ENCODE measurements at places on chromosomes 3 and 15. TPM values are rescaled to one million over a fixed set of nuclear protein-coding genes. Genes with fewer than 3 reads are reported as not detected.

Gene TLR9
- total RNA-seq: not detected

Gene SLC2A2
- not detected for total RNA-seq

Gene C2CD4B
- total RNA-seq: 65.3 TPM

Gene CDCP1
- 0.97 TPM for total RNA-seq

Gene DUT
- 68.8 TPM for total RNA-seq

Gene LSMEM2
- not detected for total RNA-seq

Gene TFDP2
- 132 TPM for total RNA-seq

Gene TRIM71
- total RNA-seq: not detected

Gene ACKR4
- total RNA-seq: 0.32 TPM

Gene PLSCR5
- total RNA-seq: not detected

Gene SOX2
- not detected for total RNA-seq

Gene NANOGP8
- not detected for total RNA-seq

Gene GRAMD2A
- total RNA-seq: 0.30 TPM

Gene GNB5
- 36.0 TPM for total RNA-seq

Gene ZSCAN2
- 14.7 TPM for total RNA-seq

Gene FETUB
- not detected for total RNA-seq

Gene CELF6
- total RNA-seq: not detected

Gene CCR8
- total RNA-seq: not detected

Gene SHF
- total RNA-seq: 0.61 TPM

Gene AGTR1
- total RNA-seq: under 0.01 TPM

Gene TF
- not detected for total RNA-seq

Gene SENP8
- 2.0 TPM for total RNA-seq

Gene ZNF80
- total RNA-seq: not detected

Gene ADCY5
- not detected for total RNA-seq

Gene EPHB1
- total RNA-seq: 0.15 TPM

Gene SIN3A
- total RNA-seq: 14.6 TPM

Gene SERINC4
- total RNA-seq: not detected

Gene C3orf33
- total RNA-seq: 2.3 TPM

Measured in epithelial cell of umbilical artery (primary cell).